ENCODE measurements at places on chromosomes 12 and 14.

DNA sequence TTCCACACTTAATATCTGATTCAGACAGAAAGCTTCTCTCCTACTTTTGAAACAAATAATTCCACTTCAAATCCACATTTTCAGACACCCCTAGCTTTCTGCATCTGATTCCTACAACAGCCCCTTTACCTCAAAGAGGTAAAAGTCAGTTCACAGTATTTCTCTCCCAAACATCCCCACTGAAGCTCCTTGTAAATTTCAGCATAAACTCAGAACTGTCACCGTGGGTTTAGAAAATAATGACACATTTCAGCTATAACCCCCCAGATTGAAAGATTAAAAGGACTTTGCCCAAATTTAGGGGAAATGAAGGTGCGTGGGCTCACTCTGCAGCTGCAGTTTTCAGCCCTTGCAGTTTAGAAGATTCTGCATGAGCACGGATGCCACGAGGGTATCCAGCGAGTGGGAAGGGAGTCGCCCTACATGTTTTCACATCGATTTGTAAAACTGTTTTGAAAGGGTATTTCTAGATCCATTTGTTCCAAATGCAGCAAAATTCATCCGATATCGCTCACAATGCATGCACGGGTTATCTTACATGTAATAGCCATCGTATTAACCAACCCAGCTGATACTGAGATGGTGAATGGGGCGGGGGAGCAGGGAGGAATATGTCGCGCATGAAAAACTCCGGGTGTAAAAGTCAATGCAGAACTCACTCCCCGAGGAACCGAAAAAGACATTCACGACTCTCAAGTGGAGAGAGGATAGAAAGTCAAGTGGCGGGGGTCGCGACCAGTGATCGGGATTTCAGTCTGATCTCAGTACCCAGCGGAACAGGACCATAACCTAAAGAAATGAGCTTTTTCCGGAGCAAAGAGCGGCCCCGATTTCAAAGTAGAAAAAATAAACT lies 5.0 kb upstream of the CCND2 start:
- H3K27me3 ChIP-seq, result peaks cover 10% of the 10 kb centered on the region
- DNase-seq, result no peak
- H3K27ac ChIP-seq, result peak overlapping the region; percentile 97
- no peaks in the 10 kb centered on the region for H3K36me3 ChIP-seq

DNA sequence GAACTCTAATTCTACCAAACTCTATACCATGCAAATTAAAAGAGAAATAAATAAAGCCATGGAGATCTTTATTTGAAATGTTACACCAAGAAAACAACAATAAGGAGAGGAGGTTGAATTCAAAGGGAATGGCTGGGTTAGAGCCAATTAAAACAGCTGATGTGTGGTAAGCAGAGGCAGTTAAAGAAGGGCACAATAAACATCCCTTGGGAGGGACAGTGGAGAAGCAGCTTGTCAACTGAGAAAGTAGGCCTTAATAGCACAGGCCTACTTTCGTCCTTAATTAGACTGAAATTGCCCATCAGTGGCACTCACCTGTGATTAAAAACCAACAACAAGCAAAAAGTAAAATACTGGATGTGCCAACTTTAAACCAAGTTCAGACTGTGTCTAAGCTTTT lies 16.3 kb upstream of the NAV3 start:
- no peaks in the 10 kb centered on the region for H3K4me1 ChIP-seq
- H3K4me3 ChIP-seq, result no peak overlapping the region
- no peak overlapping the region for H3K27ac ChIP-seq
- DNase-seq, result no peak

- no peak for DNase-seq
- H3K4me3 ChIP-seq, result no peak overlapping the region
- H3K27me3 ChIP-seq, result peaks cover 14% of the 10 kb centered on the region
- no peaks in the 10 kb centered on the region for H3K4me1 ChIP-seq
- H3K27ac ChIP-seq, result no peak overlapping the region
Measured at GRCh38 chr12:2992724-2993123, 33.5 kb downstream of the TEAD4 start.

GRCh38 chr12:63766498-63766897 lies 13.2 kb upstream of the RXYLT1 start:
- H3K36me3 ChIP-seq, result peaks cover 2% of the 10 kb centered on the region
- H3K4me3 ChIP-seq, result no peak overlapping the region
- H3K27ac ChIP-seq, result no peak overlapping the region
- no peaks in the 10 kb centered on the region for H3K4me1 ChIP-seq

GRCh38 chr12:21771311-21771710 lies 3.2 kb downstream of the KCNJ8 start:
- peaks cover 12% of the 10 kb centered on the region for H3K4me1 ChIP-seq
- no peak overlapping the region for H3K27ac ChIP-seq
- H3K36me3 ChIP-seq, result peaks cover 2% of the 10 kb centered on the region
- H3K27me3 ChIP-seq, result peaks cover 43% of the 10 kb centered on the region
- DNase-seq, result no peak
- H3K4me3 ChIP-seq, result no peak overlapping the region

DNA sequence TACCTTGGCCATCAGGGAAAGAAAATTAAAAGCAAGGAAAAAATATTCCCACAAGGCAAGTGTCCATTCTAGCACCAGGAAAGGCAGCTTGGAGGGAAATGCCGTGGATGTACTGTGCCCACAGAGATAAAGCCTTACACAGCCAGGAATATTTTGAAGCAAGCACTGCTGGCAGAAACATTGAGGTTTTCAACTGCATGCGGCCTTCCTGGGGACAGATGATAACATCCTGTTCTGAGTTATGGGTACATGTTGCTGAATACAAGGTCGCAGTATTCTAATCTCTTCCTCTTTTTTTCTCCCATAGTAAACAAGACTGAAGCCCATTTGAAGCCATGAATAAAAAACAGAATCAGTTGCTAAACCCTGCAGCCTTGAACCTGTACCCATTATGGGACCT lies 197.1 kb downstream of the BTG1 start:
- no peak for DNase-seq
- no peak overlapping the region for H3K4me3 ChIP-seq
- H3K27me3 ChIP-seq, result no peaks in the 10 kb centered on the region
- no peaks in the 10 kb centered on the region for H3K36me3 ChIP-seq
- H3K4me1 ChIP-seq, result peaks cover 5% of the 10 kb centered on the region

GRCh38 chr12:28059220-28059619 lies 86.7 kb upstream of the PTHLH start:
- H3K27ac ChIP-seq, result no peak overlapping the region
- no peak for DNase-seq
- H3K27me3 ChIP-seq, result no peaks in the 10 kb centered on the region
- H3K36me3 ChIP-seq, result peaks cover 3% of the 10 kb centered on the region

DNA sequence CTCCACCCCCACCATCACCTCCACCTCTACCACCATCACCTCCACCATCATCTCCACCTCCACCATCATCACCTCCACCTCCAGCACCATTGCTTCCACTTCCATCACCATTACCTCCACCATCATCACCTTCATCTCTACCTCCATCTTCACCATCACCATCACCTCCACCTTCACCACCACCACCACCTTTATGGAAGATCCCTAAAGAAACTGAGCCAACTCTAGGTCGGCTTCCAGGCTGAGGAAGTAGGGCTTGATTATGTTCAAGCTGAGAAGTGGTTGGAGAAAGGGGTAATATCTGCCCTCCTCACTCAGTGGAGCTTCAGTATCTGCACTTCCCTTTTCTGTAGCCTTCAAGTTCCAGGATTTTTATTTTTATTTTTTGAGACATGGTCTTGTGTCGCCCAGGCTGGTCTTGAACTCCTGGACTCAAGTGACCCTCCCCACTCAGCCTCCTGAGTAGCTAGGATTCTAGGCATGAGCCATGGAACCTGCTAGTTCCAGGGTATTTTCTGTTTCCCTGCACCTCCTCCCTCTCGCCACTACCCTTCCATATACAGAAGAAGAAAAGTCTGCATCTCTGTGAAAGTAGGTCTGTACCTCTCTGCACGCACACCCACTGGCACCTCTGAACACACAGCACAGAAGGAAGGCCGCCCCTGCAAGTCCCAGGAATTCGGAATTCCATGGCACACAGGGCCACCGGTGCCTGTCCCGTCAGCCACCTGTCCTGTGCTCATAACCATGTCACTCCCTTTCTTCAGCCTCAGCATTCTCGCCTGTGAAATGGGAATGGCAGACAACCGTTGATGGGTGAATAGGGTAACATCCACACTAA lies 5.9 kb downstream of the ZBTB42 start:
- no peak for DNase-seq
- H3K36me3 ChIP-seq, result no peaks in the 10 kb centered on the region
- H3K27ac ChIP-seq, result peak overlapping the region; percentile 54
- H3K4me1 ChIP-seq, result peaks cover 5% of the 10 kb centered on the region
- H3K4me3 ChIP-seq, result no peak overlapping the region

GRCh38 chr12:108065069-108065468 lies 64.0 kb upstream of the WSCD2 start:
- H3K27me3 ChIP-seq, result peaks cover 35% of the 10 kb centered on the region
- DNase-seq, result no peak
- H3K36me3 ChIP-seq, result peaks cover 3% of the 10 kb centered on the region
- H3K27ac ChIP-seq, result no peak overlapping the region

DNA sequence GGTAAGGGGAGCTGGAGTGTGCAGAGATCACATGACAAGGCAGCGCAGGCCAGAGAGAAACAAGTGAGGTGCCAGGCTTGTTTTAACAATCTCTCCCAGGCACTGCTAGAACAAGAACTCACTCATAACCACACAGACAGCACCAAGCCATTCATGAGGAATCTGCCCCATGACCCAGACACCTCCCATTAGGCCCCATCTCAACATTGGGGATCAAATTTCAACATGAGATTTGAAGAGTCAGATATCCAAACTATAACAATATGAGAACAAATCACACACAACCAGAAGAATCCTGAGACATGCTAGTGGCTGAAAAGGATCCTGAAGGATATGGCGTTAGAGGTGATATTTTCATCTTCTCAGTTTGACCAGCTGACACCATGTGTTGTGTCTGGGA lies 21.9 kb downstream of the OR6J1 start:
- peaks cover 8% of the 10 kb centered on the region for H3K27me3 ChIP-seq
- peaks cover 2% of the 10 kb centered on the region for H3K36me3 ChIP-seq
- DNase-seq, result no peak
- no peak overlapping the region for H3K27ac ChIP-seq

DNA sequence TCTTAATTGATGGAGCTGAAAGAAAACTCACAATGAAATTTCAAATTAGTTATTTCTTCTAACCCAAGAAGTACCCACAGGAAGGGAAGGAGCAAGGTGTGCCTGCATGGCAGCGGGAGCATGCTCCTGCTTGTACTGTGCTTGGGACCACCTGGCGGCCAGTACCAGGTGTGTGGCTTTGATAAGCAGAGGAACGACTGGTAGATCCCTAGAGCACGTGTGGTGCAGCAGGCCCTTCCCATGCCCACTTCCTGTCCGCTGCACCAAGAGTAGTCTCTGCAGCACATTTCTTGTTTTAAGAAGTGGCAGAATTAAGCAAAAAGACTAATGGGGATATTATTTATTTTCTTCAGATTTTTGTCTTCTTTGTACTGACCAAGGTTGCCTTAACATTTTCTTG lies 122.3 kb upstream of the ATF1 start:
- H3K36me3 ChIP-seq, result peaks cover 2% of the 10 kb centered on the region
- no peak overlapping the region for H3K4me3 ChIP-seq
- no peaks in the 10 kb centered on the region for H3K27me3 ChIP-seq
- no peak overlapping the region for H3K27ac ChIP-seq
- no peak for DNase-seq

- no peak overlapping the region for H3K27ac ChIP-seq
- H3K36me3 ChIP-seq, result no peaks in the 10 kb centered on the region
- no peak for DNase-seq
- no peaks in the 10 kb centered on the region for H3K4me1 ChIP-seq
- no peaks in the 10 kb centered on the region for H3K27me3 ChIP-seq
Measured at GRCh38 chr12:128581321-128581761, 242.4 kb downstream of the SLC15A4 start.

DNA sequence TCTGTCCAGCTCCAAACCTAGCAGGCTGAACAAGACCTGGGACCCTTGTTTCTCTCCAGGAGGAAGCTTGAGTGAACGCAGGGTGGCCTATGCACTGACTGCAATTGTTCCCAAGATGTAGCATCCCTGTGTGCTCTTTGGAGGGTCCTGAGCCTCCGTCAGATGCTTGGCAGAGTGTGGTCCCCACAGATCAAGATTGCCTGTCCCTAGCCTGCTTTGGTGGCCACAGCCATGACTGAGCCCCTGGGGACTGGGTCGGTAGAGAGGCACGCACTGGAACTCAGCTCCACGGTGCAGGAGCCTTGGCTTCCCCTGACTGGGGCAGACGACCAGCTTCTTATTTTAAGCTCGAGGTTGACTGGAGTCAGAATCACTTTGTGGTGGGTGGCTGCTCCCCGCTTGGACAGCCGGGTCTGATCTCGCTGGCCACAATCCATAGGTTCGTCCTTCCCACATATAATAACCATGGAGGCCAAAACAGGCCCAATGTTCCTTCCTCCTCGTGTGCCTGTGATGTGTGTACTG lies 97.8 kb downstream of the LGMN start:
- H3K36me3 ChIP-seq, result peaks cover 8% of the 10 kb centered on the region
- no peaks in the 10 kb centered on the region for H3K27me3 ChIP-seq
- H3K4me1 ChIP-seq, result peaks cover 57% of the 10 kb centered on the region

GRCh38 chr12:103807561-103808238 lies 33.3 kb downstream of the NT5DC3 start:
- no peak overlapping the region for H3K4me3 ChIP-seq
- no peak for DNase-seq
- peak overlapping the region; percentile 77 for H3K27ac ChIP-seq

- no peaks in the 10 kb centered on the region for H3K36me3 ChIP-seq
- H3K27me3 ChIP-seq, result no peaks in the 10 kb centered on the region
- H3K4me3 ChIP-seq, result no peak overlapping the region
Measured at GRCh38 chr14:22184830-22185168, 404.2 kb downstream of the DAD1 start.

DNA sequence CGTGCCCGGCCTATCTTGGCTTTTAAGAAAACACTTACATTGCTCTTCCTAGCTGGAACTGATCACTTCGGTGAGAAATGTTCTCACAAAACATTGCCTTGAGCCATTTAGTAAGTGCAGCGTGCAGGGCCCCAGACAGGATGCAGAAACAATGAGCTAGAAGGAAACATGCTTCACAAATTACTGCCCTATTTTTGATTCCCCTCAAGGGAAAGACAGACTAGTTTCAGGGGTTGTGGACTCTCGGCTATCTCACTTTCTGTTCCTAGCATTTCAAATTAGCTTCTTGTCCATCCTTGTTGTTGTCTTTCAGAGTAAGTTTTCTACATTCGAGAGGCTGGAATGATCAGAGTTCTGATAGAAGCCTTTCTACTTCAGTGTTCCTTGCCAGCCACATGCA lies 21.6 kb downstream of the TGFB3 start:
- H3K4me3 ChIP-seq, result no peak overlapping the region
- peaks cover 3% of the 10 kb centered on the region for H3K4me1 ChIP-seq
- no peak for DNase-seq
- no peak overlapping the region for H3K27ac ChIP-seq
- peaks cover 2% of the 10 kb centered on the region for H3K36me3 ChIP-seq

GRCh38 chr12:27366621-27367020 lies 34.0 kb downstream of the BMAL2 start:
- no peak overlapping the region for H3K4me3 ChIP-seq
- H3K4me1 ChIP-seq, result no peaks in the 10 kb centered on the region
- DNase-seq, result no peak
- peaks cover 10% of the 10 kb centered on the region for H3K27me3 ChIP-seq
- peaks cover 3% of the 10 kb centered on the region for H3K36me3 ChIP-seq
